ENCODE measurements at places on chromosomes 11 and 22. TPM values are rescaled to one million over a fixed set of nuclear protein-coding genes. Genes with fewer than 3 reads are reported as not detected.
A peak's percentile ranks its signal among the peaks of the same experiment; 100 is the strongest.

Gene A4GALT
- total RNA-seq = 1.4 TPM

DNA sequence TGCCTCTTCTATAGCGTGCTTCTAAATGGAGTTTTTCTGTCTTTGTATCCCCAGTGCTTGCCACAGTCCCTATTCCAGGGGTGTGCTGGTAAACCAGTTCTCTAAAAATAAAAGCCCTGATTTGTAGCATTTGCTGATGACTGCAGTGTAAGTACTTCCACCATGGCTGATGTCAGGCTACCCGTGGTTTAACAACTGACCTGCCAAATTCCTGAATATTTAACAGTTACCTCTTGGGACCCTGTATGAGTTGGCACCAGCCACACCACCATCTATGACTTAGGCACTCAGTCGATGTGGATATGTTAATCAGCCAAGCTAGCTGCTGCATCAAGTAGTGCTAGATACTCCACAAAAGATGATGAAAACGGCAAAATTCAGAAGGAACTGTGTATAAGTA is 94.0 kb upstream of the MTNR1B start:
- DNase-seq = no peak

DNA sequence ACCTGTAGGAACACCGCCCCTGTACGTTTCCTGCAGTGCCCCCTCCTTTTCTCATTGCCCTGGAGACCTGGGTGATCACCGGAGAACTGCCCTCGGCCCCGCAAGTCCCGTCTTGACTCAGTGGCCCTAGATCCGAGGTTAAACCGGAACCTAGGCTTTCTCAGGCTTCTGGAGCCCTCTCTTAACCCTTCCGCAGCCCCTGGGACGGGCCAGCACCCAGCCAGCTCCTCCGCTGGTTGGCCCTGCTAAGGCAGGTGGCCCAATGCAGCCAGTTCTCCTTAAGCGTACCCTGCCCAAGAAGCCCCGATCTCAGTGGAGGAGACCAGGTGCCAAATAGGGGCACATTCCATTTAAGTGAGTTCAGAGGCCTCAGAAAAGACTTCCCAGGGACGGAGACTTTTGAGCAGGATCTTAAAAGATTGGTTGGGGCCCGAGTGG is 776 bp downstream of the NLRX1 start:
- peak; percentile 37 for DNase-seq

Gene OR51I1
- not detected for total RNA-seq

- no peak for DNase-seq
These were observed 114.5 kb upstream of the MTNR1B start for GRCh38 chr11:92854952-92855351.
